ENCODE measurements at places on chromosomes 2 and 18.

DNA sequence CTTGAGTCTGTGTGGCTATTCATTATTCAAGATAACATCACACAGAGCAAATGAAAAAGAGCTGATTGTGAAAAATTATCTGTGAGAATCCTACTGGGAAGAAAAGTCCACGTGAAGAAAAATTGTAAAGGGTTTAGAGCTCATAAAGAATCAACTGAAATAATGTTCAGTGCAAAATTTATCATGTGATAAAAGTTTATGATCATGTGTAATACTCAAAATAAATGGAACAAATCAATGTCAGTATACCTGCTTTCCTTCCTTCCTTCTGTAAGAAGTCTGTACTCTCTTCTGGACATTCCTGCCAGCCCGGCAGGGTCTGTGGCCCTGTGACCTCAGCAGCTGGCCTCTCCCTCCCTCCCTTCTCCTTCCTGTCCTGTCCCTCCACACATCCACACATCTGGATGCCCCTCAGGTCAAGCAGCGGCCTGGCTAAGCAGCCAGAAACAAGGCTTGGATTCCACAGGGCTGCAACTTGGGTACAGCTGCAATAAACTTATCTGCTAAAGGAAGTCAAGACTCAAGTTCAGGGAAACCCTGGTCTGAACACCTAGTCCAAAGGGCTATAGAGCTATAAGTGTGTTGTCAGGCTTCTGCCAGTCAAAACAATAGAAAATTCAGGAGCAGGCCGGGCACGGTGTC is 172.1 kb downstream of the MREG start:
- DNase-seq, result no peak

DNA sequence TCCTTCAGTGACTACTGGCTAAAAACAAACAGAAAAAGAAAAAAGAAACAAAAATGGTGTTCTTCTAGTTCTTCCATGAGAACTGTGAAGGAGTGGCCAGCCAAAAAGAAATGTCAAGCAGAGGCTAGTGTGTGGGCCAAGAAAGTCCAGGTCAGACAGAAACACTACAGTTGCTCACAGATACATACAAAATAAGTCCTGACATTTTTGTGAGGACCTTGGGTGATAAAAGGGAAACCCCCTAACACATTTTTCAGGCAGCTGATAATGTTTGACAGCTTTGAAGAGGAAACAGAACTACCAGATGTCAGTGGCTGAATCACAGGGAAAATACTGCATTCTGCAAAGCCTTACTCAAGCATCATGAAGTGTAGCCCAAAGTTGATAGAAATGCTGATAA is 28.1 kb downstream of the ARHGAP25 start:
- DNase-seq, result no peak

GRCh38 chr18:72866442-72866900 is 1.3 kb downstream of the NETO1 start:
- no peak for DNase-seq

DNA sequence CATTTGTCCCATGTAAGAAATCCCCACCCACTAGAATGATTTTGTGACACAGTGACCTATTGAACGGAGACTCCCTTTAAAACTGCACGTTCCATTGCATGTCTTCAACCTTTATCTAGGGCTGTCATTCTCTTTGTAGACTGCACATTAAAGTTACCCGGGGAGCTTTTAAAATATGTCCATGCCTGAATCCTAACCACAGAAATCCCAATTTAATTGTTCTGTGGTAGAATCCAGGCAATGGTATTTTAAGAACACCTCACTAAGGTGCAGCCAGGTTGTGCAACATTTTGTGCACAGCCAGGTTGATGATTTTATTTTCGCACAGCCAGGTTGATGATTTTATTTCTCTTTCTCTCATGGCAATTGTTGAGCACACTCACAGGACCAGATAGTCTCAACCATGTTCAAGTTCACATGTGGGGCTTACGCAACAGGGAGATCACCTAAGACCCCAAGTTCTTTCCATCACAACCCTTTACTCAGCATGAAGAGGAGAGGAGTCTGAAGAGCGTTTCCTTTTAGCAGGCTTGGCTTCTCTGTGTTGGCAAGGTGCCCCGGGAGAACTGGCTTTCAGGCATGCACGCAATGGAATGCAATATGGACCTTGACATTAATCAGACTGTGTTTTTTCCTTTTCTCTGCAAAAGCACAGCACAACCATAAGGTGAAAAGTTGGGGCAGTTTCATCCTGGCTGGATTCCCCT is 467.3 kb upstream of the ETAA1 start:
- DNase-seq, result peak; percentile 14
